ENCODE measurements at places on chromosomes 12 and 14.
A peak's percentile ranks its signal among the peaks of the same experiment; 100 is the strongest.

DNA sequence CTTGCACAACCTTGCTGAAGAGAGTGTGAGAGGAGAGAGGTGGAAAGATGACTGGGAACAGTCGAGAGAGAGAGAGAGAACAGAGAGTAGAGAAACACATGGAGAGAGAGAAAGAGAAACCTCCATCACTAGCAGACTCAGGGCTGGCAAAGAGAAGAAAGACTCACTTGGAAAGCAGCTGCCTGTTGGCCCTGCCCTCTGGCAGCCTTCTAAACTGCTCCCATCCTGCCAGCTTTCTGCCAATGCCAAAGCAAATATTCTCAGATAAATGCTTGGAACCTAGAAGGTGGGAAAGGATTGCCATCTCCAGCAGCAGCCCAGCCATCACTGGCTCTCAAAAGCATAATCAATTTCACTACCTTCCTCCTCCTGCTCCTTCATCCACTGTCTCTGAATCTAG, 107.9 kb upstream of the WSCD2 start:
- DNase-seq: no peak

GRCh38 chr12:81077686-81078441, at the start of gene ACSS3:
ACSS3 (plus strand) TSS chr12:81078079; CDS start chr12:81078121, 42 bp downstream.
- DNase-seq: no peak

DNA sequence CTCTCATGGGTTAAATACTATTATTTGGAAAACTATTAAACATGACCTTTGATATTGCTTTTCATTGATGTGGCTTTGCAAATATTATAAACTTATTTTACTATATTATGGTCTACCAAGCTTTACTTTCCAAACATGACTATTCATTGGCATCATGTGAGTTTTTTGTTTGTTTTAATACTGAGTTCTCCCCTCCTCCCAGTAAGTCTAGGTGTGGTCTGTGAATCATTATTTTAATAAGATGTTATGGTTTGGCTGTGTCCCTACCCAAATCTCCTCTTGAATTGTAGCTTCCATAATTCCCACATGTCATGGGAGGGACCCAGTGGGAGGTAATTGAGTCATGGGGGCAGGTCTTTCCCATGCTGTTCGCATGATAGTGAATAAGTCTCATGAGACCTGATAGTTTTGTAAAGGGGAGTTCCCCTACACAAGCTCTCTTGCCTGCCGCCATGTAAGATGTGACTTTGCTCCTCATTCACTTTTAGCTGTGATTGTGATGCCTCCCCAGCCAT, 80.0 kb downstream of the BORCS5 start:
- no peak for DNase-seq

DNA sequence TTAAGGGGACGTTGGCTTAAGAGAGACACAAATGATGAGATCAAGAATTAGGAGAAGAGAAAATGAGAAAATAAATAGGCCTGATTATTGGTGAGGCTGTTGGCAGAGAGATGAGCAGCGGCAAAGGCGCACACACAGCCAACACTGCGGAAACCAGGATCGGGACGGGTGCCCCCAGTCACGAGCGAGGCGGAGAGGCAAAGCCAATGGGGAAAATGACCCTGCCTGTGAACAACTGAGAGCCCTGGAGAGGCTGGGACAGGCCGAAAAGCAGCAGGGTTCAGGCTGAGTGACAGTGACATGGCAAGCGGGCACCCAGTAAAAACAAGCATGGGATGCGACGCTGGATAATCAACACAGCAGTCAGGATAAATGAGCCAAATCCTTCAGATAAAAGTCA, 21.0 kb downstream of the SLC15A4 start:
- no peak for DNase-seq

DNA sequence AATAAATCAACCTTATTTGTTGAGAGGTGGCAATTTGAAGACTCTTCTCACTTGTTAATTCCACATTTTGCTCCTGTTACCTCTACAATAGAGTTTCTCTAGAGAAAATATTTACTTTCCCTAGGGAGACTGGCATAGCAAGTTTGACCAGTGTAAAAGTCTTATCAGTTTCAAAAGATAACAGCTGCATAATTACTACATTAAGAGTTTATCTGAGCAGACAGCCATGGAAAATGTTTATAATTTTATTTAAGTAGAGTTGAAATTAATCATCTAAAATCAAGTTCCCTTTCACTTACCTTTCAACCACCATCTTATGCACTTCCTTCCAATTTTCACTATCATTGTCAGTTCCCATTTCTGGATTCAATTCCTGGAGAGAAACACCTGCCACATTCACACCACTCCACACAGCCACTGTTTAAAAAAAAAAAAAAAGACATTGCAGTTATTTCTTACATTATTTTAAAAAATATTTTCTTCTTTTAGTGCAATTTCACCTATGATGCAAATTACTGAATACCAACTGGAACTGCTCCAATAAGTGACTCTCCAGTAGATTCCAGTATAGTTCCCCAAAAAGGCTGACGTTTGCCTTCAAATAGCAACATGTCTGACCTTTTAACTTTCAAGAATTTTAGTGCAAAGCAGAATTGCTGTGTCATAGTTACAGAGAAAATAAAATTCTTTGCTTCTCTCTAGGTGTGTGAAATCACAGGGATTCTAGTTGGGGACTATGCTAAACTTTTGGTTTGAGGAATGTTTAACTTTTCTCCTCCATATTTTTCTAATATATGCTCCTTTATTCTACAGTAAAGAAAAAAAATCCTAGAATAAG, 19.4 kb downstream of the LDHB start:
- DNase-seq: no peak

GRCh38 chr12:86683568-86684304, 427.5 kb upstream of the MGAT4C start:
- no peak for DNase-seq

DNA sequence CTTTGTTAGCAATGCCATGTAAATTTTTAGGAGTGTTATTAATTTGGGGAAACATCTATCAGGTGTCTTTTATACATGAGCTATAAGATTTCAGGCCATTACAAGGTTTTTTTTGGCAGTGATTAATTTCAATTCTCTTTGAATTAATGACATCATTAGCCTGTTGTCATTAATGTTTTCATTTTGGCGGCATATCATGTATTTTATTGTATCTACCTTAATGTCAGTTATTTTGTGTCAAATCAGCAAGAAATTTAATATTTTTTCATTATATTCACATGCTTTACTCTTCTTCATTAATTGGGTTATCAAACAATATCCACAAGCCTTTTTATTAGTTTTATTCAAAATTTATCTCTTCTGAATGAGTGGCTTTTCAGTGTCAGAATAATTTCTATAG, 153.0 kb upstream of the CAND1 start:
- DNase-seq: no peak

- no peak for DNase-seq
Observed at GRCh38 chr14:54798465-54799124, 104.0 kb downstream of the GCH1 start.

- DNase-seq: no peak
Observed at GRCh38 chr12:120639771-120640721, at the start of gene CABP1. CABP1 (plus strand) TSS chr12:120640626; CDS start chr12:120640686, 60 bp downstream.

DNA sequence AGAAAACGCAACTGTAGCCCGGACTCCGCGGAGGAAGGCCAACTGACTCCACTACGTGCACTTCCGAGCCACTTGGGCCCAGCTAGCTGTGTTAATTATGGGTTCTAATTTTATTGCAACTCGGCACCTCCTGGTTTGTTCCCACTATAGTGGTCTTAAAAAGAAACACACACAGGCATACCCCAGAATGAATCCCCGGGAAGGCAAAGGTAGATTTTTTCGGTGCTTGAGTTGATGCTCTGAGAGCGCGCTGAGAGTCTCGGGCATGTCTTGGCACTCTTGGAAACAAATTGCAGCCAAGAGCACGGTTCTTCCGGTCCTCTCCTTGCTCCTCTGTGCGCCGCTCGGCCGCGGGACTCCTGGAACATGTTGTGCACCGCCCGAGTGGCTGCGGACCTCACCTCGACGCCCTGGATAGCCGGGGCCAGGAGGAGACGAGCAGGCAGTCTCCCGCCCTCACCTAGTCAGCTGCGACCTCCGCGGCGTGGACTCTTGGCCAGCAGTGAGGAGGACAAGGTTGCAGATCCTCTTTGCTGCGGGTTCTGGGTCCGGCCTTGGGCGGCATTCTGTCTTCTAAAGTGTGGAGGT, 6.8 kb upstream of the PAX9 start:
- DNase-seq: no peak

GRCh38 chr12:6767353-6768319, 1.5 kb downstream of the PTMS start:
- peak; percentile 32 for DNase-seq

DNA sequence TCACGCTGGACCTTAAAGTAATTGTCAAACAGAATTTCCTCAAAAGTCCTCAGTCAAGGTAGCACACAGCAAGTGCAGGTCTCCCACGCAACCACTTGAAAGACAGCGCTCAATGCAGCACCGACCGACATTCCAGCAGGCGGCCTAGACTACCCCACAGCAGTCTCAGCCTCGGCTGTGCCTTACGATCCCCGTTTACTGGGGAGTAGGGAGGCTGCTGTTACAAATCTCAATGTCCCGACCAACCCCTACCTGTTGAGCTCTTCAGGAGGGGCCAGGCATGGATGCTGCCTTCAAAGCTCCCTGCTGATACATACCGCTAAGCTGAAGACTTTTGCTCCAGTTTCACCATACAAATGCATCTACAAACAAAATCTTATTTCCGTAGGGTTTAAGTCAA, 21.8 kb downstream of the VPS37B start:
- no peak for DNase-seq

GRCh38 chr12:25271486-25272098, 20.9 kb upstream of the KRAS start:
- DNase-seq: no peak

DNA sequence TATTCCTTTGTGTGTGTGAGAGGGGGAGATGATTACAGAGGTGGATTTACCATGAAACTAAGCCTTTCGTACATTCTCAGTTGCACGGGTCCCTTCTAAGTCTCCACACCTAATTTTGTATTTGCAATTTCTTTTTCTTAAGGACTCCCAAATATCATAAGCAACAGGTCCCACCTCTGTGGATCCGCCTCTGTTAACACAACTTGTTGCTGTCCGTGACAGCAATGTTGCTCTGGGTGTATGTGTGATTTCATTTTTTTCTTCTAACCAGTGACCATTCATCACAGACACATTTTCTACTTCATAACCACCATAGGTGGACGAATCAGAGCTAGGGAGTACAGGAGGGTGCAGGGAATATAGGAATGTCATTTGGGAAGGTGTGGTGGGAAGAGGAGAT, 81.1 kb downstream of the NRXN3 start:
- DNase-seq: no peak

GRCh38 chr12:46926526-46926925, 100.7 kb upstream of the SLC38A4 start:
- no peak for DNase-seq

DNA sequence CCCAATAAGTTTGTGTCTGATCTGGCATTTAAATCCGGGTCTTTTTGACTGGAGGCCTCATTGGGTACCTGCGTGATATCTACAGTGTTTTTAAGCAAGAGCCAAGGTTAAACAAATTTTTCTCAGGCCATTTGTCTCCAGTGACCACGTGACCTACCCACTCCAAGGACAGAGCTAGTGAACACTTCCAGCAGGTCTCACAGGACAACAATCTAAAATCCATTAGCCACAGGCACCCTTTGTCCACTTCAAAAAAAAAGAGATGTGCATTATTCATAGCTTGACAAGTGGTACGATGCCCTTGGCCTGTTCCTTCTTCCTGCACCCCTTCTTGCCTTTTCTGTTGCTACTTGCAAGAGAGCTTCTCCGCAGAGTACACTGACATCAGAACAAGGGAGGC, 109.6 kb upstream of the GSC start:
- no peak for DNase-seq

DNA sequence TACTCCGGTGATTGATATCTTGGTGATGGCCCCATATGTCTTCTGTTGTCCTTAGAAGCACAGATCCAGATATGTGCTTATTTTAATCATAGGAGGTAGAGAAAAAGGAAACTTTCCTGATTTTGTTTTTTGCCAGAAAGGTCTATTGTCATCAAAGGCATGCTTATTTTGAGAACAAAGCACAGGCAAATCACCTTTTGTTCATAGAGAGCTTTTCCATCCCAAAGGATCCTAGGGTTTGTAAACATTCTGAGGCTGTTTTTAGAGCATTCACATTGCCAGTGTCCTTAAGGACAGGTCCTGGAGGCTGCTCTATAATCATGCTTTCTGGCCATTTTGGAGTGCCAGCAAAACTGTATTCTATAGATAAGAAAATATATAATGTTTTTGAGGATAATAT, 148.5 kb upstream of the SEL1L start:
- DNase-seq: no peak

DNA sequence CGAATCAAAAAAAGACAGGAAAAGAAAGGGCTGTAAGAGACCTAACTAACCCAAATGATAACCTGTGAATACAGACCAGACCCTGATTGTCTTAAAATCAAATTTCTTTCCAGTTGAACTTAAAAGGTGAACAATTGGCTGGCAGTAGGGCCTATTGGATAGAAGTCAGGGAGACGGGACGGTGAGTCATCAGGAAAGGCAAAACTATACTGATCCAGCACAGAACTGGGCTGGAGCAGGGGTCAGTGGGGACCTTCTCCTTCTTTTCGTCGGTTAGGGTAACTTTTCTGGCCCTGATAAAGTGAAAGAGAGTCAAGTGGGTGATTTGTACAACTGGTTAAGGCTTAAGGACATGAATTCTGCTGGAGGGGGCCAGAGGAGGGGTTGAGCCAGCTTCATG, 84.9 kb upstream of the OTX2 start:
- DNase-seq: no peak

GRCh38 chr14:63770187-63770807, 42.4 kb upstream of the SGPP1 start:
- no peak for DNase-seq
